Heart left ventricle (tissue), 16 donors: ENCODE measurements at places on chromosomes 1 and 21.

- no peak for DNase-seq
Observed at GRCh38 chr1:66489151-66489550, 44.8 kb upstream of the SGIP1 start.

GRCh38 chr21:39531840-39532239, 80.1 kb downstream of the SH3BGR start:
- DNase-seq, result no peak

GRCh38 chr1:12085643-12086260, 22.6 kb downstream of the TNFRSF8 start:
- no peak for DNase-seq

DNA sequence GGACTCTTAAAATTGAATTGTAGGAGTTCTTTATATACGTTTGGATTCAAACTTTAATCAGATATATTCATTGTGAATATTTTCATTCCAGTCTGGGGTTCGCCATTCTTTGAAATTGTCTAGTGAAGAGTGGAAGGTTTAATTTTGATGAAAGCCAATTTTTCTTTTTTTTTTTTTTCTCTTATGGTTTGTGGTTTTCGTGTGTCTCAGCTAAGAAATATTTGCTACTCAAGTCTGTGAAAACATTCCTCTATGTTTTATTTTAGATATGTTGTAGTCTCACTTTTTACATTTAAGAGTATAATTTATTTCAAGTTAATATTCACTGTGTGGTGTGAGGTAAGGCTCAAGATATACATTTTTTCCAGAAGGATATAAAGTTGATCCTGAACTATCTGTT, 220.5 kb downstream of the KCNT2 start:
- no peak for DNase-seq

- DNase-seq, result no peak
Observed at GRCh38 chr1:167499664-167500101, 18.6 kb downstream of the CD247 start.

GRCh38 chr1:80807981-80808380, 992.8 kb upstream of the ADGRL2 start:
- no peak for DNase-seq

DNA sequence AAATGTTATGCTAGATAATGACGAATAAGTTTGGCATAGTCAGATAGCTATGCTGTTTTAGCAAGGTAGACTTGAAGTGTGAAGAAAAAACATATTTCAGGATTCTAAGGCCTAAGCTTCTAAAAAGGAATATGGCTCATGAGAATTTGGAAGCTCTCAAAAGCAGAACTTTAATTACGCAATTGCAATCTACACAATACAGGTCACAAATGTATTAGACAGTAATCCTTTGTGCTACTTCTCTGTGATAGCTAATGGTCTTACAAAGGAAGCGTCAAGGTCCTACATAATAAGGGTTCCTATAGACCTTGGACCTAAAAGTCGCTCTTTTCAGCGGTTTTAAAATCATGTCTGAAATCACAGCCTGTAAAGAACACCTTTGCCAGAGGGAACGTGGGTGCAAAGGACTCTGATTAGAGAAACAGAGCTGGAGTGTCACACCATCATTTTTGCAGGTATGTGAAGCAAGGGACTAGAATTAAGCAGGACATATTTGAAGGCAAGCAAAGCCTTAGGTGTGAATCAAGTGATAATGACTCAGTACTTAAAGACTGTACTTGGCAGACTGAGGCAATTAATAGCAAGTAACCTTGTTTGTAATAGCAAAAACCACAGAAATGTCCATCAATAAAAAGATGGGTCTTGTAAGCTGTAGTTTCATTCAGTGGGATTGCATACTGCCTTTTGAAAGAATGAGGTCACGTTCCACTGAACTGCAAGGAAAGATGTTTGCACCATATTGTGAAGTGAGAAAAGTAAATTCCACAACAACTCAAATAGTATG, 420.2 kb downstream of the KCTD3 start:
- no peak for DNase-seq
